ENCODE measurements at places on chromosomes 5 and 9.

DNA sequence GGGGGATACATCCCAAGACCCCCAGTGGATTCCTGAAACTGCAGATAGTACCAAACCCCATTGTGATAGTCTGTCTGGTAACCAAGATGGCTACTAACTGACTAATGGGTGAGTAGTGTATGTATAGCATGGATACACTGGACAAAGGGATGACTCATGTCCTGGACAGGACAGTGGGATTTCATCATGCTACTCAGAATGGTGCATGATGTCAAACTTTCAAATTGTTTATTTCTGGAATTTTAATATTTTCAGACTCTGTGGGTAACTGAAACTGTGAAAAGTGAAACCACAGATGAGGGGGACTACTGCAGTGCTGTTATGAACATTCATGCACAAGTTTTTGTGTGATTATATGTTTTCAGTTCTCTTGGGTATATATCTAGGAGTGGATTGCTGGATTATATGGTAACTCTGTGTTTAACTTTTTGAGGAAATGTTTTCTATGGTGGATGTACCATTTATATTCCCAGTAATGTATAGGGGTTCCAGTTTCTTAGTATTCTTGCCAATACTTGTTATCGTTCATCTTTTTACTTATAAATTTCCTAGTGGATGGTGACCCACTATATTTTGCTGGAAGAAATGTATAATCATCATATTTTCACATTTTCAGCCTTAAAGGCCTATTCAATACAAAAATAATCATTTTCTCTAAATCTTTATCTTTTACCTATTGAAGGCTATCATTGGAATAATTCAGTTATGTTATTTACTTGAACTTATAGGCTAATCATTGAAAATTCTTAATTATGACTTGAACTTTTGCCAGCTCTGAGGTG is 140.9 kb downstream of the NR3C1 start:
- no peak for DNase-seq

DNA sequence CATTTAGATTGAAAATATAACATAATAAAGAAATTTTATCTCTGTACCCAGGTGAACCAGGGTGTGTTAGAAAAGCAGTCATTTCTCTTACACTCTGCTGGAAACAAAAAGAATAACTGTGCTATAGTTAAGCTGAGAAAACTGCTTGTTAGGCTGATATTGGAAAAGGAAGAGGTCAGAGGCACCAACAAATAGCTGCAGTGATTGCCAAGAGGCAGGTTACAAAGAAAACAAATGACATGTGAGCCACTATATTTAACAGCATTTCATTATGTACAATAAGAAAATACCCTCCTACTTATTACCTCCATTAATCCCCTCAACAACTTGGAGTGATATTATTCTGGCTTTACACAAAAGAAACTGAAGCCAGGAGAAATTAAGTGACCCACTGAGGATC is 607.9 kb upstream of the TLE4 start:
- DNase-seq = no peak

DNA sequence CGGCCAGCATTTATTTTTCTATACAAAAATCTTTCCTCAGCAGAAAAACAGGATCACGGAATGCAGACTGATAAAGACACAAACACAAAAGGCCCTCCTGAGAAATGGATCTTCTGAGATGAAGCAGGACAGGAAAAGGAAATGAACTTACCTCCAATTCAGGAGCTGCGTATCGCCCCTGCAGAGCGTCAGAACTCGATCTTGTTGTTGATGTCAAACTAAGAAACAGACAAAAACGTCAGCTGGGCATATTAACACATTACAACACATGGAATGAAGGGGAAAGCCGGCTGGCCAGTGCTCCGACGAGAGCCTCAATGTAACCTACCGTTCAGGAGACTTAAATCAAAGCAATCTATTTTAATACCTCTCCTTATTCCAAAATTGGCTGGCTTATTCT is 105.1 kb downstream of the SERINC5 start:
- DNase-seq = no peak

GRCh38 chr9:117987945-117988344 is 283.7 kb downstream of the TLR4 start:
- DNase-seq = no peak

DNA sequence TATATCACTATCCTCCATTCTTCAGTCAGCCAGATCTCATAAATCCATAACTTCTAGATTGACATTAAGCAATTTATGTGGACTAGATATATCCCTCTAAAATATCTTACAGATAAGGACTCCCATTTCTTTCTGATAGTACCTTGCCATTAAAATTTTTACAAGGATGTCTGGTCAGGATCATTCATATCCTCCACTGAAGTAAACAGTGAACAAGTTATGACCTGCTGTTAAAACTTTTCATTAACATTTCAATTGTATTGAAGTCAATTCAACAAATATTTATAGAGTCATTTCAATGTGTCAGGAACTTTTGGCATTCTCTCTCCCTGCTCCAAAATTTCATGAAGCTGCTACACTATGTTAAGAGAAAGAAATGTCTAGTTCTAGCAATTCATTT is 1159.6 kb downstream of the CDH12 start:
- DNase-seq = no peak

- no peak for DNase-seq
Observed at GRCh38 chr5:88393716-88394535, 125.3 kb upstream of the TMEM161B start.

DNA sequence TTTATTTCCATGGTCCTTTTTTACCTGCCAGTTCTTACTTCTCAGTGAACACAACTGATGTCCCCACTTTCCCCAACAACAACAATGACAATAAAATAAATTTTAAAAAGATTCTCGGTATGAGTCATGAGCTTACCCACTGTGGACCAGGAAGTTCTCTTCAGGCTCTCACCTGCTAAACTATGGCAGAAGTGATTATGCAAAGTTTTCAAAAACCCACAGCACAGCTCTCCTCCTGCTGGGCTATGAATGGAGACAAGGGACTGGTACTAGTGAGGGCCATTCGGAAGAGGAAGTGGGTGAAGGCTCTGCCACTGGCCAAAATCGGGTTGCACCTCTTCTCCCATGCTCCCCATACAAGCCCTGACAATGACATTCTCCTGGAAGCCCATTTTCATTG is 429.4 kb downstream of the PIK3R1 start:
- DNase-seq = no peak

DNA sequence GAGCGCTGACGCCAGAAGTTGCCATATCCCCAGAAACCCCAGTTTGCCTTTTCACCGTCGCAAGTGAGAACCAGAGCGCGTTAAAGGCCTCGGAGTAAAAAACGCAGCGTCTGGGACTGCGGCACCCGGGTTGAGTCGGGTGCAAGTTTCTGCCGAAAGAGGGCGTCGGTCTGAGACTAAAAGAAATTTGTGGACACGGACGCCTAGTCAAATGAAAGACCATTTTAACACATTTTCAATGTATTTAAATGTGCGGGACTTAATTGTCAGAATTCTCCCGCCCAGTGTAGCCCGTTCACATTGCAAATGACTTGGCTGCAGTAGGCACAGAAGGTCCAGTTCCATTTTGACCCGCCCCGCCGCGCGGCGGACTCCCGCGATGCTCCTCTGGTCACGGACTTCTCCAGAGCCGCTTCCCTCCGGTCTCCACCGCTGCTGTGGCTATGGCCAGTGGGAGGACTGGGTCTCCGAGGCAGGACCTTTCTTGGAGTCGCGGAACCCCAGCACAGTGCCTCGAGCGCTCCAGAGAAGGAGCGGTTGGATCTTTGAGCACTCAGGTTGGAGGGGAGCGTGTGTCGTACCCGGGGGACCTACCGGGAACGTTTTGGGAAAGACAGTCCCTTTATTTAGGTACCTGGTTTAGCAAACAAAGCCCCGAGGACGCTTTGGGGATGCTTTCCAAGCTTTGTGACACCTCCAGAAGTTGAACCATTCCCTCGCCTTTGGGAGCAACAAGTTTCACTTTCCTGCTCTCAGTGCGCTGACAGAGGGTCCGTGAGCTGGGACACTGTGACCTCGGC is 1.2 kb upstream of the NPR3 start:
- peak; percentile 35 for DNase-seq

GRCh38 chr5:118687661-118688621 is 300.4 kb downstream of the DTWD2 start:
- no peak for DNase-seq

DNA sequence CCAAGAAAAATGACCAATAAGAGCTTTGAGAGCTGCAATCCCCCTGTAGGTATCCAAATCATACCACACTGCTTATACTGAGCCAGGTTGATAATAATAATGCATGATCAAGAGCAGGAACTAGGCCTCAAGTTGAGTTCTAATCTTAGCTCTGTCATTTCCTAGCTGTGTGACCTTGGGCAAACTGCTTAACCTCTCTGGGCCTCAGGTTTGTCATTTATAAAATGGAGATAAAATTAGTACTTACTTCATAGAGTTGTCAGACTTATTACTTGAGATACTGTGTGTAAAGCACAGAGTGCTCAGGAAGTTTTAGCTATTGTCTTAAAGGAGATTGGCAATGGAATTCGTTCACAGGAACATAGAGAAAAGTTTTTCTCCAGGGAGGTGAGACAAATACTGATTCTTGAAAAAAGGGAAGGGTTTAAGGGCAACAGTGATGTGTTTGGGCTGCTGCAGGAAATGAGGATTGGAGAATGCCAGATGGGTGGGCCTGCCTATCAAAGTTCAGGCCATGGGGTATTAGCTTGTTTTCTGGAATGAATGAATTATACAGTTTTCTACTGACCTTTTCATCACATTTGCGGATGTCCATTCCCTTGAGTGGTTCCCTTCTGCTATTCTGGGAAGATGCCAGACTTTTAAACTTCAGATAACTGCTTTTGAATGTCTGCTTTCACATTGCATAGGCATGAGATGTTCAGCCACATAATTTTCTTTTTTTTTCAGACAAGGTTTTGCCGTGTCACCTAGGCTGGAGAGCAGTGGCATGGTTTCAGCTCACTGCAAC is 10.2 kb upstream of the ATP6V0E1 start:
- no peak for DNase-seq

GRCh38 chr5:133399247-133399891 is 213.0 kb downstream of the FSTL4 start:
- DNase-seq = no peak

DNA sequence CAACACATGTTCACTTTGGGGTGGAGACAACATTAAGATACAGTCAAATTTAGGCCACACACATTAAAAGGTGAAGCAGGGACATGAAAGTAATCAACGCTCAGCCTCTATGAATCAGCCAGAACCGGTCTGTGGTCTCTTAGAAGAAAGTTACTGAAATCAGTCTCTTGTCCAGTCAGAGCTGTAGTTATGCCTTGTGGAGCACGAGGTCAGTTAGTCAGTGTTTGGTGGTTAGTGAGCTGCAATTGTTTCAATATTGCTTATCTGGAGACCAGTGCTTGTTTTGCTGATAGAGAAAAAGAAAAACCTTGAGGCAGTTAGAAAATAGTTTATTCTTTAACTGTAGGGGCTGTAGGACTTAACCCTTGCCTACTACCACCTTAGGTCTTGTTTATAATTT is 157.8 kb upstream of the RASEF start:
- no peak for DNase-seq

GRCh38 chr5:95881833-95882232 is 59.3 kb upstream of the GLRX start:
- DNase-seq = no peak
